Anterior cingulate cortex (tissue), 58 donors: ENCODE measurements at places on chromosomes 5 and 9.
A peak's percentile ranks its signal among the peaks of the same experiment; 100 is the strongest.

GRCh38 chr9:134377976-134378375, 51.7 kb downstream of the RXRA start:
- DNase-seq: peak; percentile 26

GRCh38 chr5:42874621-42875198, 63.0 kb upstream of the SELENOP start:
- no peak for DNase-seq

- no peak for DNase-seq
Observed at GRCh38 chr5:147791181-147791580, 8.7 kb upstream of the JAKMIP2 start.

- DNase-seq: peak; percentile 10
Observed at GRCh38 chr5:141326088-141326854, 4.0 kb upstream of the PCDHGA1 start.

GRCh38 chr9:114387680-114388356, at the start of gene AKNA:
Gene AKNA, minus strand, starts transcription at chr9:114387982. Its CDS starts 6,649 bp downstream, at chr9:114381333.
- peak; percentile 65 for DNase-seq

DNA sequence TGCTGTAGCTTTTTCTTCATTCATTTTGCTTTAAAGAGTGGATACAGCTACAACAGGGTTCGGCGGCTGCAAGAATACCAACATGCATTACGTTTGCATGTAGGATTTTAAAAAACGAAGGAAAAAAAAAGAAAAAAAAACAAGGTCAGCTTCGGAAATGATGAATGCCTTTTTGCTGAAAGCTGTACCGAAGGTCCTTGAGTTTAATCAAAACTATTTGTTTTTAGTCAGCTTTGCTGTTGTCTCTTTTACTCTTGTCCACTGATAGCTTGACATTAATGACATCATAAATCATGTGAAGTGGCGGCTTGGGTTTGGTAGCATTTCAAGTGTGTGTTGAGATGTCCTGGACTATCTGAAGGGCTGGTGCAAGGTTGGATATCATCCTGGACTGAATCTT, 779.1 kb downstream of the NR2F1-AS1 start:
- no peak for DNase-seq
